ENCODE measurements at places on chromosomes 11 and 22.

- DNase-seq: no peak
These were observed 1.1 kb downstream of the CAVIN3 start for GRCh38 chr11:6319001-6319703.

GRCh38 chr11:16985297-16985696 lies 28.9 kb downstream of the PLEKHA7 start:
- no peak for DNase-seq

DNA sequence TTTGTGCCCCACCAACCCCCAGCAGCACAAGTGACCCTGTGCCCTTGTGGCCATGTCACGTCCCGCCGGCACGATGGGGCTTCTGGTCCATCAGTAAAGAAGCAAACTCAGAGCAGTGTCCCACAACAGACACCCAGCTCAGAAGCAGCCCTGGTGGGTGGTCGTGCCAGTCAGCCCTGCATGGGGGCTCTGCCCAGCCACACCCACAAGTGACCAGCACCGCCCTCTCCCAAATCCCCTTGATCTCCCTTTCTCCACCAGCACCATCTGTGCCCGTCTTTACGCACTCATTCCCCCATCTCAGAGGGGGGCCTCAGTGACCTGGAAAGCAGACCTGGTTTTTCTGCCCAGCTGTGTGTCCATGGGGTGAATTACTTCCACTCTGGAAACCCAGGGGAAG lies 149.1 kb downstream of the DSCAML1 start:
- DNase-seq: no peak

GRCh38 chr22:45897736-45898135 lies 79.2 kb downstream of the WNT7B start:
- no peak for DNase-seq

GRCh38 chr22:49258107-49259010 lies 569.3 kb downstream of the BRD1 start:
- no peak for DNase-seq

DNA sequence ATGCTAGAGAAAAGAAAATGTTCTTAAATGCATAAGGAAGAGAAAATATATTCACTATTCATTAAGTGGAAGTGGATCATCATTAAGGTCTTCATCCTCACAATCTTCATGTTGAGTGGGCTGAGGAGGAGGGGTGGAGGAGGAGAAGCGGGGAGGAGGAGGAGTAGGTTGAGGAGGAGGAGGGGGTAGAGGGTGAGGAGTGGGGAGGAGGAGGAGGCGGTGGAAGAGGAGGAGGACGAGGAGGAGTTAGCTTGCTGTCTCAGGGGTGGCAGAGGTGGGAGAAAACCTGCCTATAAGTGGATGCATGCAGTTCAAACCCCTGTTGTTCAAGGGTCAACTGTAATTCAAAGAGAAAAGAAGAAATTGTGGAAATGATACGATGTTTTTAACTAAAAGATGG lies 71.6 kb downstream of the MYEOV start:
- no peak for DNase-seq

DNA sequence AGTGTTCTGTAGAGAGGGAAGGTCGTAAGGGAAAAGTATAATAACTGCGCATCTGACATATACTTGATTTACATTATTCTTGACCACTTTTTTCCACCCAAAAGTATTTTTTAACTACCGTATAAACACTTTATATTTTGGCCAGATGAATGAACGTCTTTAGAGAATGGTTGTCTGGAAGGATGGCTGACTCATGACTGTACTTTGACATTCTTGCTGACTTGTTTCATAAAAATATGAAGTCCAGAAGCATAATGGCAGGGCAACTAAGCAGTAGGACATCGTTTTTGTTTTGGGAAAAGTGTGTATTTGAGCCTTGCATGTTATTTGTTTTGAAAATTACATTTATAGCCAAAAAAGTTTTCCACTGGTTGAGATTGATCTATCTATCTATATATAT lies 110.0 kb downstream of the OSBP2 start:
- DNase-seq: no peak

GRCh38 chr11:58597486-58598144 lies 18.8 kb downstream of the ZFP91 start:
- no peak for DNase-seq

DNA sequence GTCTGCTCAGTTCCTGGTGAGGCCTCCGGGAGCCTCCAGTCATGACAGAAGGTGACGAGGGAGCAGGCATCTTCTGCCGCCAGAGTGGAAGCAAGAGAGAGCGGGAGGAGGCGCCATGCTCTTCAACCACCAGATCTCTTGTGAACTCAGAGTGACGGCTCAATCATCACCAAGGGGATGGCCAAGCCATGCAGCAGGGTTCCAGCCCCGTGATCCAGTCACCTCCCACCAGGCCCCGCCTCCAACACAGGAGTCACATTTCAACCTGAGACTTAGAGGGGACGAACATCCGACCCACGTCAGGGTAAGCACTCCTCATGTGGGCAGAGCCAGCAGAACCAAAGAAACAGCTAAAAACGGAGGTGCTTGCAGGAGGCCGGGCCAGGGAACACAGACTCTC lies 1470.5 kb downstream of the BRD1 start:
- no peak for DNase-seq

DNA sequence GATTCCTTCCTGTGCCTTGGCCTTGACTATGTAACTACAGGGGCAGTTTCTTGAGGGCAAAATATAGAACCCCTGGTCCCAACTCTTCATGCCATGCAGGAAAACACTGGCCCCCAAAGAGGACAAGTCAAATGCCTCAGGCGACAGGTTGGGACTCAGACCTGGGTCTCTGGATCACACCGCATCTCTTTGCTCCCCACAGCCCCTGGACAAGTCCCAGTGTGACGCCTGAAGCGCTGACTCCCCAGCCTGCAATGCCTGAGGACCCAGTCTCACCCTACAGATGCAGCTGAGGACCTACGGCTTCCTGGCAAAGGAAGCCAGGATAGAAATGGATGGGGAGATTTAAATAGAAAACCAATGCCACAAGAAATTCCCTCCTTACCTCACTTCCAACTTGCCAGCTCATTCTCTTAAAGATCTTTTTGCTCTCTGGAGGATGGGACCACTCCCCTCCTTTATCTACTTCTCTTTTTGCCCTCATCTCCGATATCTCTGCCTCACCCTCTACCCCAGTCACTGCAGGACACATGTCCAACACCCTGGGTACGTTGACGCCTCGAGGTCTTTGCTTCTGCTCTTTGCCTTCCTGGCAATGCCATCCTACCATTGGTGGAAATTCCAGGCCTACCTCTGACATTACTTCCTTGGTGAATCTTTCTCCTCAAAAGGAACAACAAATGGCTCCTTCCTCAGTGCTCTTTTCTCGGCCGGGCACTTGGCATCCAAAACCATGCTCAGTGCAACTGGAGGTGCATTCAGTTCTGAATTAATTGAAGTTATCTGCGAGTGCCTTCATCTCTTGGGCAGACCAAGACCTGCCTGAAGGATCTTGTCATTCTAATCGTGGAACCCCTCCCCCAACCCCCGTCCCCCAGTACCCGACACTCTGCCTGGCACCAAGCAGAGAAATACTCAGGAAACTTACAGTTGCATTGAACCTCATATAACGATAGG lies 2.0 kb upstream of the PRDM11 start:
- peak; percentile 8 for DNase-seq

DNA sequence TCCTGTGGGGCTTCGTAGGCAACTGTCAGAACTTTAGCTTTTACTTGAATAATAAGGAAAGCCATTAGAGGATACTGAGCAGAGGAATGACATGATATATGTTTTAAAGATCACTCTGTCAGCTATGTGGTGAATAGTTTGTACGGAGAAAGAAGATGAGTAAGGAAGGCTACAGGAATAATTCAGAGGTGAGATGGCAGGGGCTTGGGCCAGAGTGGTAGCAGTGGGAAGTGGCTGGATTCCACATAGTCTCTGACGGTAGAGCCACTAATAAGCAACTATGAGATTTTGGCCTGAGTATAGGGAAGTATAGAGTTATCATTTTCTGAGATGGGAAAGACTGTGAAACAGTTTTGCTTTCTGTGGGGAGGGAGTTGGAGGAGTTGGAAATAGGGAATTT lies 93.9 kb upstream of the MTMR2 start:
- DNase-seq: no peak

DNA sequence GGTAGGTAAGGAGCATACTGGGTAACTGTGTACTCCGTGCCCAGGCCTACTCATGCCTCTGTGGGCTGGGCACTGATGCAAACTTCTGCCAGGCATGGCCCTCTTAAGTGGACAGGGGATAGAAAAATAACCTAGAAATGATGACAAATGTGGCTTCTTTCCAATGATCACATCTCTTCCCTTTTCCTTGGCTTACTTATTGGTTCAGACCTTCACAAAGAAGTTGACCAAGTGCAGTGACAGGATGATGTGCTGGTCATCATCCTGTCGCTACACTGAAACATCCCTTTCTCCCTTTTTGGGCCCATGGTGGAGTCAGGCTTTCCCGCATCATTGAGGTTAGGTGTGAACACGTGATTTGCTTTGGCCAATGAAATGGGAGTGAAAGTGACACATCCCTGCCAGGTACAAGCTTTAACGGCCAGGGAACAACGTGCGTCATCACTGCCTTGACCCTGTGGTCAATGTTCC lies 31.8 kb upstream of the APOBEC3A start:
- DNase-seq: no peak

DNA sequence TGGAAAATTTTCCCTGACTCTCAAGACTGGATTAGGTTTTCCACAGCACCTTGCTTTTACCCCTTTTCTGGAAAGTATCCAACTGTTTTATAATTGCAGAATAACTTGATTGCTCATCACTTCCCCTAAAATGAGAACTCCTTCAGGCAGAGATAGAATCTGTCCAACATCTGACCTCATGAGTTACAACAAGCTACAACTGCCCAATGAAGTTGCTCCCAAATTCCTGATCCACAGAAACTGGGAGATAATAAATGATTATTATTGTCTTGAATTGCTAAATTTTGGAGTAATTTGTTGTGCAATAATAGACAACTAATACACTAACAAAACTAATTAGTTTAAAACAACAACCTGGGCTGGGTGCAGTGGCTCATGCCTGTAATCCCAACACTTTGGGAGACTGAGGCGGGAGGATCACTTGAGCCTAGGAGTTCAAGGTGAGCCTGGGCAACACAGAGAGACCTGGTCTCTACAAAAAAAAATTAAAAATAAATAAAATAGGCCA lies 10.0 kb upstream of the CCDC83 start:
- DNase-seq: no peak

DNA sequence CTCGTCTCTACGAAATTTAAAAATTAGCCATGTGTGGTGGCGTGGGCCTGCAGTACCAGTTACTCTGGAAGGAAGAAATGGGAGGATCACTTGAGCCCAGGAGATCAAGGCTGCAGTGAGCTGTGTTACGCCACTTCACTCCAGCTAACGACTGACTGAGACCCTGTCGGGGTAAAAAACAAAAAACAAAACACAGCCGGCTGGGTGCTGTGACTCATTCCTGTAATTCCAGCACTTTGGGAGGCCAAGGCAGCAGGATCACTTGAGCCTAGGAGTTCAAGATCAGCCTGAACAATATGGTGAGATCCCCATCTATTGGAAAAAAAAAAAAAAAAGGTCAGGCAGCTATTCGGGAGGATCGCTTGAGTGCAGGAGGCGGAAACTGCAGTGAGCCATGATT lies 2.4 kb downstream of the PAFAH1B2 start:
- DNase-seq: no peak

DNA sequence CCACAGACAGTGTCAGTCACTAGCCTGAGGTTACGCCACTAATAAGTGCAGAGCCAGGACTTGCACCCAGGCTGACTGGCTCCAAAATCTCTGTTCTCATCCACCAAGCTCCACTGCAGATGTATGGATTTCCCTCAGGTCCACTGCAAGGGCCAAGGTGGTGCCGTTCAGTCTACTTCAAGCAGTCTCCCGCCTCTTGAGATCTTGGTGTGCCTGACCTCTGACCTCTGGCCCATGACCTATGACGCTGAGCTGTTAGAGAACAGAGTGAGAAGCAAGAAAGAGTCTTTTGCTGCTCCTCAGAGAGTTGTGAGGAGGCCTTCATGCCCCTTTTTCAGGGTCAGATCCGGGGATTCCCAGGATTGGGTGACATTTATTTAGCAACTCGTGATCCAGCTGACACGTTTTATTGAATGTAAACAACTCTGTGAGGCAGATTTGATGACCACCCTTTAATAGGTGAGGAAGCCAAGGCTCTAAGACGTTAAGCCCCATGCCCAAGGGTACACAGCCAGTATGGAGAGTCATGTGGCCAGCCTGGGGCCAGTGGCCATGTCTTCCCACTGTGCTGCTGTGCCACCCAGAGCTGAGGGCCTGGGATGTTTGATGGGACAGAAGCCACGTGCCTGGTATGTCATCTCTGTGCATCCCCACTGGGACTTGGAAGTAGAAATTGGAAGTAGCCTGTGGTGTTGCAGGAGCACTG lies 25.2 kb downstream of the DCPS start:
- DNase-seq: no peak

Data from 8988T (cell line).